RPMI7951 (cell line): ENCODE measurements at places on chromosomes 1 and 21. TPM values are rescaled to one million over a fixed set of nuclear protein-coding genes. Genes with fewer than 3 reads are reported as not detected.

- DNase-seq = no peak
These were observed 856 bp downstream of the FDPS start for GRCh38 chr1:155309423-155310021.

DNA sequence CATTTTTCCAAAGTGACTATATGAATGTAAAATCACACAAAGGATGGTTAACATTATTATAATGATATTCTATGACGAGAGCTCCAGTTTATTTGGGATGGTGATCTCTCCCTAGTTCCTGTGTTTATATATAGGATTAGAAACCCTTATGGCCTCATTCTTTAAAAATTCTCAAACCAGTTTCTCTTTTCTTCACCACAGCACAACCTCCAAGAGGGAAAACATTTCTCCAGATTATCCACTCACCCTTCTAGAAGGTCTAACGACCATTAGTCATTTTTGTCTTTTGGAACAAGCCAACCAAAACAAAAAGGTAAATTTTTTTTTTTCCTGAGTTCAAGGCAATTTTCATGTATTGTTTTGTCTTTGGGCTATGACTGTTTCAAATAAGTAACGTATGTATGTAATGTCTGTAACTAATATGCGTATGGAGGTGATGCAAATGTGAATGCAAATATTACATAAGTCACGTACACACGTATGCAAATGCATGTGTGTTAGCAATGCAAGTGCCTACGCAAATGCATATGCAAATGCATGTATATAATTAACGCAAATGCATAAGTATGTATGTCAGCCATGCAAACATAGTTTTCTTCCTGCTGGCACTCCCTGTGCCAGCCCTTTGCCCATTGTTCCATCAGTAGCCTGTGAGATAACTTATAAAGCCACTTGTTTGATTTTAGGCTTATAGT, 72.5 kb upstream of the MORC3 start:
- no peak for DNase-seq

DNA sequence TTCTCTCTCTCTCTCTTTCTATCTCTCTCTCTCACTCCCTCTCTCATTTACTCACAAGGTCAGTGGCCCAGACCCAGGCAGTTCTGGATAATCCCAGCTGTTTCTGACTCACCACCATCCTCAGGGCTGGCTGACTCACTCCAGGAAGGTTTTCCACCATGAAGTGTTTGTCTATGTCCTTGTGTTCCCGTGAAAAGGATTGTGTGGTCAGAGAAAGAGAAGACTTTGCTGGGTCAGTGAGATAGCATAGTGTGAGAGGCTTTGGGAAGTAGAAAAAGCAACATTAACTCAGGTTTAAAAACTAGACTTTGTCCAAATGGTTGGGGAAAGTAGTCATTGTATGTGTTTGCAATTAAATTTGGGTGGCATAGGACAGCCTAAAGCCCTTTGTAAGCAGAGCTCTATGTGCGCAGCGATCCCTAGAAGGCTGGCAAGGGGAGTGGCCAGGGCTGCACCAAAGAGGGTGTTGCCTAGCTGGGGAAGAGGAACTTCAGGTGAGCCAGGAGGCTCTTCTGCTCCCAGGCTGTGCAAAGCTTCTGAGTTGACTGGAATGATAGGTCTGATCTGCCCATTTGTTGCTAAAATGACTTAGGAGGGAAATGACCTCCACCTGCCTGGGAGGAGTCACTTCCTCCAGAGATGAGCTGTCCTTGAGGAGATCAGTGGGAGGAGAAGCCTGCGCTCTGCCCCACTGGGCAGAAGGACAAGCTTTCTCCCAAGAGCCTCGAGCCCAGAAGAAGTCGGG, 4.9 kb upstream of the CAPN2 start:
- DNase-seq = peak; percentile 98

GRCh38 chr1:145917595-145917994, 922 bp downstream of the PEX11B start:
- DNase-seq = no peak

DNA sequence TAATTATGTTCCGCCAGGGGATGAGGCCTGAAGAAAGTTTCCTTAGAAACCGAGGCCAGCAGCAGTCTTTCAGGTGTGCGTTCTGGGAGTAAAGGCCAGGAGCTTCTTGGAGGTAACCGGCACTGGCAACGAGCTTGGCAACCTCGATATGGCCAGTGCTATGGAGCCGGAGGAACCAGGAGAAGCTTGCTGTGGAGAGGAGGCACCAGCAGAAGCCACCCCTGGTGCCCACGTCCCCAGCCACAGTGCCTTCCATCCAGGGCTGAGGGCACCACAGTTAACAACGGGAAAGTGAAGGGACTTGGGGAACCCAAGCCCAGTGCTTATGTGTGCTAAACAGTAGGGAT, 41.5 kb upstream of the LIN9 start:
- no peak for DNase-seq

DNA sequence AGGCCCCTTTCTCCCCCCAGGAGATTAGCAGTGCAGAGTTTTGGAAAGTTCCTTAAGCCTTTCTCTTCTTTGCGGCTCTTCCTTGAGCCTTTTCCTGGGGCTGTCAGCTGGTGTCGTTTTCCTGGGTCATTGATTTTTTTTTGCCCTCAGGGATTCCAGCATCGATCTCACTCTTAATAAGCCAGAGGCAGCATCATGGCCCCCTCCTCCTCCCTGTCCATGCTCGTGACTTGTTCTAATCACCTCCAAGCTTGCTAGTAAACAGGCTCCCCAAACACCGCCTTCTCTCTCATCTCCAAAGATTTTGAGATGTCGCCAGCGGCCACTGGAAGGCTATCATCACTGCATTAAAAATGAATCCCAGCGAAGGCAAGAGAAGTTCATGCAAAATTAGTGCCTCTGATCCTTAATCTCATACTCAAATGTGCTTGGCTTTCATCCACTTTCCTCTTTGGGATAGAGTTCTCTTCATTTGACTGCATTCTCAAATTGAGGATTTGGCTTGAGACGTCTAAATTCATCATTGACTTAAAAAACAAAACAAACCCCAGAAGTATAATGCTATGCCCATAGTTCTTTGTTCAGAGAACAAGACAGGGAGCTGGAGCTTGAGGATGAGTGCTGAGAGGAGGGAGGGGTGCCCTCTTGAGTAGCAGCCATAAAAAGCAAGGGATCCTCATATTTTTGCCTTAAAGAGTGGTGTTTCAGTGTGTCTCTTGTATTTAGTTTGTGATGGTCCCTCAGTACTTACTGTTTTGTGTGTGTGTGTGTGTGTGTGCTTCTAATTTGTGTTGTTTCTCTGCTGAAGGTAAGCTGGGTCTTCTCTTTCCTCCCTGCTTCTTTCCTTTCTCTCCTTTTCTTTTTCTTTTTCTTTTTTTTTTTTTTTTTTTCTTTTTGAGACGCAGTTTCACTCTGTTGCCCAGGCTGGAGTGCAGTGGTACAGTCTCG, 3.2 kb downstream of the EVA1C start:
- no peak for DNase-seq

GRCh38 chr1:230684146-230684545, 29.8 kb downstream of the AGT start:
- DNase-seq = no peak

- DNase-seq = no peak
These were observed 9.2 kb downstream of the CHODL start for GRCh38 chr21:18253799-18254198.

- no peak for DNase-seq
These were observed 488.2 kb downstream of the OMA1 start for GRCh38 chr1:58058323-58058722.

DNA sequence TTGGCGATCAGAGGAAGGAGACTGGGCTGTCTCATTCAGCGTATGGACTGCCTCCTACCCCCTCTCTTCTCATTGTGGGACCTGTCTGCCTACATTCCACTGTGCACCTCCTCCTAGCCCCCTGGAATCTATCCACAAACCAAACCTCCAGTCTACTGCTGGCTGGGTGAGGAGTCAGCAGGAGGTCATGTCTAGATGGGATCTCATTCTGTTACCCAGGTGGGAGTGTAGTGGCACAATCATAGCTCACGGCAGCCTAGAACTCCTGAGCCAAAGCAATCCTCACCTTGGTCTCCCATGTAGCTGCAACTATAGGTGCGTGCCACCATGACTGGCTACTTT, 18.0 kb upstream of the TTC22 start:
- DNase-seq = no peak

DNA sequence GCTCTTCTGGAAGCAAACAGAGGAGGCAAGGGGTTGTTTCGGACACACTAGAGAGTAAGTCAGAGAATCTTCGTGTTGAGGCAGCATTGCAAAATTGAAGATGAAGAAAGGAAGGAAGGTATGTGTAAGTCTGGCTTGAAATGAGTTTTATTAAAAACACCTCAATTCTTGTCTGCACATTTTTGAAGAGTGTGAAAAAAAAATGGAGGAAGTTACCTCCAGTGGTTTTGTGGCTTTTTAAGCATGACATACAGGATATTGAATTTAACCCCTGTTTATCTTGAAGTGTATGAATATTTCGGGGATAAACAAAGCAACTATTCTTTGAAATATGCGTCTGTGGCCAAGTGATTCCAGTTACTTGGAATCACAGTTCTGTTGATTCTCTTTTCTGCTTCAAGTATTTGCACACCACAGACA, 203.2 kb upstream of the SGIP1 start:
- peak; percentile 36 for DNase-seq

GRCh38 chr1:82903626-82904025, 1095.3 kb downstream of the TTLL7 start:
- no peak for DNase-seq

DNA sequence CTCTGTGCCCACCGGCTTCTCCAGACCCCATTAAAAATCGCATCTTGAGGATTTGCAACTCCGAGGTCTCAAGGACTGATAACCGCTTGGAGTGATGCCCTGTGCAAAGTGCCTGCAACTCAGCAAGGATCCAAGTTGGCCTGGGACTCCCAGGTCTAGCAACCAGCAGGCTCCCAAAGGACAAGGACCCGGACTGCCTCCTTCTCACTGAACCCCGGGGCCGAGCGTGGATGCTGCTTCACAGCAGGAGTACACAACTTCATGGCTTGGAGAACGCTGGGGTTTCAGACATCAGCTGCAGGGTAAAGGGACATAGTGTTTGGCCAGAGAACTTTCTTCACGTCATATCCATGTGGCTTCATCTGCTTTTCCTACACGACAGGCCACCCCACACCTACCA, 65.2 kb downstream of the ATP5PO start:
- no peak for DNase-seq

- DNase-seq = no peak
These were observed 342.0 kb downstream of the SIPA1L2 start for GRCh38 chr1:232287676-232288569.

- no peak for DNase-seq
These were observed 2.9 kb upstream of the ZNF496 start for GRCh38 chr1:247334378-247335133.

- peak; percentile 9 for DNase-seq
These were observed 42.8 kb upstream of the USP24 start for GRCh38 chr1:55257958-55258357.

- peak; percentile 78 for DNase-seq
These were observed 73.7 kb downstream of the LAMC1 start for GRCh38 chr1:183096894-183097293.

DNA sequence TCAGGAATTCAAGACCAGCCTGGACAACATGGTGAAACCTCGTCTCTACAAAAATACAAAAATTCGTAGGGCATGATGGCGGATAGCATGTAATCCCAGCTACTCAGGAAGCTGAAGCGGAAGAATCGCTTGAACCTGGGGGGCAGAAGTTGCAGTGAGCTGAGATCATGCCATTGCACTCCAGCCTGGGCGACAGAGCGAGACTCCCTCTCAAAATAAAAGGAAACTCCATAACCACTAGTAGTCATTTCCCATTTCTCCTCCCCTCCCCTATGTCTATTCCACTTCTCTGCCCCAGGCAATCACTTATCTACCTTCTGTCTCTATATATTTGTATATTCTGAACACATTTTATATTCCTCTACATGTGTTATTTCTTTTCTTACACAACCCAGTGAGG, 4.0 kb upstream of the CEP350 start:
- no peak for DNase-seq

DNA sequence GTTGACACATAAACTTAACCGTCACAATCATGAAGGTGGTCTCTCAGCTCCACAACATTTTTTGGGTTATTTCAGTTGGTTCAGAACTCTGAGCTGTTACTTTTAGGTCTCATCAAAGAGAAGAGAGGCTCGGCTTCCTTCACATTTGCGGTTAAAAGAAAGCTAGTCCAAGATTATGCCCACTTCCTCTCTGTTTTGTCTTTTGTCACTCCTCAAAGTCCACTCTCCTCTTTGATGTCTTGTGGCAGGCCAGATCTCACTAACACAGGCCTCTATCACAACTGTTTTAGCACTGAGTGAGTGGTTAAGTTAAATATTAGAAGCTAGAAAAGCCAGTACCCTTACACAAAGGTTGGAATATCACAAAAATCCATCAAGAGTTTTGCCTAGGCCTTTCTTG, 195.7 kb downstream of the FCRL5 start:
- no peak for DNase-seq

GRCh38 chr1:37901191-37901892, 42.0 kb upstream of the MTF1 start:
- no peak for DNase-seq

DNA sequence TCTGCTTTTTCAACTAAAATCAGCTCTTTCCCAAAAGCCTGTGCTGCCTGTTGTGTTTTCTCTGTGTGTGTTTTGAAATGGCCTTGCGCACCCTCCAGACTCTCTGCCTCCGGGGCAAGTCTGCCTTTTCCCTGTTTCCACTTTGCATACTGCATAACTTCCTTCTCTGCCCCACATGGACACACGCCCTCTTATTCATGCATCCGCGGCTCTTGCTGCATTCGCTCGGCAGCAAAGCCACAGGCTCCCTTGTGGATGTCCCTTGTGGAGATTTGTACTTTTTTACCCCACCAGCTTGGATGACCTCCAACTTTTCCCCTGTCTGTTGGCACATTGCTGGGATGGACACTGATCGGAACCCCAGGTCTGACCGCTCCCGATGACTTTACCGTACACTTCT, 147.6 kb downstream of the ADSS2 start:
- DNase-seq = peak; percentile 84

GRCh38 chr1:231419147-231419546, 2.9 kb downstream of the EGLN1 start:
- no peak for DNase-seq

Gene ABCG1
- total RNA-seq = not detected in 2 replicates

Gene ZNF362
- total RNA-seq = 6.6 and 8.9 TPM in 2 replicates

Gene RNU1-1
- under 0.01 TPM in 1 of 2 replicates, not detected in the other for total RNA-seq

Gene CCDC185
- total RNA-seq = not detected in 2 replicates

Gene SYNC
- 20.5 and 21.5 TPM in 2 replicates for total RNA-seq

Gene FAM151A
- not detected in 2 replicates for total RNA-seq

Gene VWA5B1
- total RNA-seq = not detected in 2 replicates

Gene C1orf94
- 0.36 and 0.68 TPM in 2 replicates for total RNA-seq

Gene ARHGEF19
- total RNA-seq = 8.3 and 10.7 TPM in 2 replicates

Gene CR1L
- total RNA-seq = 0.24 TPM in 1 of 2 replicates, not detected in the other

Gene SCNM1
- 47.4 and 58.5 TPM in 2 replicates for total RNA-seq

Gene SPRR2A
- not detected in 2 replicates for total RNA-seq

Gene LCE1E
- not detected in 2 replicates for total RNA-seq

Gene INKA2
- 1.3 and 1.4 TPM in 2 replicates for total RNA-seq

Gene EPHB2
- 1.4 and 2.3 TPM in 2 replicates for total RNA-seq

Gene CD53
- 0.29 TPM in 1 of 2 replicates, not detected in the other for total RNA-seq

Gene LRRC53
- total RNA-seq = not detected in 2 replicates

Gene SPRR2G
- not detected in 2 replicates for total RNA-seq
